ENCODE measurements at places on chromosomes 1 and 21.

GRCh38 chr1:115475901-115476300 lies 137.9 kb upstream of the NGF start:
- no peak for DNase-seq

DNA sequence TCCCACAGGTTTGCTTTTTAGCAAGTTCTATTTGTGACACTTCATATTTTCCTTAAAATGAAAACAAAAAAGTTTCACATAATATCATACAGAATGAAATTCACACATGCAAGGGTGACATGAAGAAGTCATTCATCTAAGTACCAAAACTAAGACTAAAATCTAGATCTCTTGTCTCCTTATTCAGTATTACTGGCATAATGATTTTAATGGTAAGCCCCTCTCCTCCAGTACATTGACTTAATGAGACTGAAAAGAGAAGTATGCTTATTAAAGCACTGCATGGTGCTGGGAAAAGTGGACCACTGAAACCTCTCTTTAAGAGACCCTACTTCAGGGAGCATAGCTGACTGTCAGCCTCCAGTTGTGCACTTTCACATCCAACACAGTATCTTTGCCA lies 99.5 kb downstream of the NEGR1 start:
- no peak for DNase-seq

GRCh38 chr1:61226791-61227567 lies 144.6 kb downstream of the NFIA start:
- no peak for DNase-seq

GRCh38 chr1:22228505-22228911 lies 85.6 kb upstream of the WNT4 start:
- no peak for DNase-seq

DNA sequence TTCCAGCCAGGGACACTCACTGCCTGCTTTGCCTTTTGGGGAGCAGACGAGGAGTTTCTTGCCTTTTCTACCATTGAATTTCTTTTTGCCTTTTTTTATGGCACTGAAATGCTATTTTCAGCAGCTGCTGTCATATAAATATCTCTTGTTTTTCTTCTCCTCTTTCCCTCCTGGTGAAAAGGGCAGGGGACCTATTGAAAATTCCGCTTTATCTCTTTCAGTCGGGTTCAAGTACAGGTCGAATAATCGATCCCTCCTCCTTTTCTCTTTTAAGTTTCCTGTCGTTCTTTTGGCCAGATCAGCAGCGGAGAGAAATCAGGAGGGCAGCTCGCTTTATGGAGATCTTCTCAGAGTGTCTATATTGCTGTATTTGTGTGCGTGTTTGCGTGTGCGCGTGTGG lies 67.4 kb upstream of the CASZ1 start:
- no peak for DNase-seq

All from activated naive CD4-positive, alpha-beta T cell treated with anti-CD3 and anti-CD28 coated beads, Interleukin-2, amount 50 U/mL, for 72 hours (primary cell).